ENCODE measurements at places on chromosomes 6 and 20. TPM values are rescaled to one million over a fixed set of nuclear protein-coding genes. Genes with fewer than 3 reads are reported as not detected.

SOX18 gene
- total RNA-seq: 25.5 TPM

GABRR2 gene
- total RNA-seq: 0.27 TPM

LY6G6C gene
- not detected for total RNA-seq

PKIB gene
- 0.22 TPM for total RNA-seq

TOX2 gene
- 11.8 TPM for total RNA-seq

RWDD2A gene
- total RNA-seq: 4.3 TPM

Measured in thoracic aorta endothelial cell (primary cell).